ENCODE measurements at places on chromosomes 5 and 9.
A peak's percentile ranks its signal among the peaks of the same experiment; 100 is the strongest.

DNA sequence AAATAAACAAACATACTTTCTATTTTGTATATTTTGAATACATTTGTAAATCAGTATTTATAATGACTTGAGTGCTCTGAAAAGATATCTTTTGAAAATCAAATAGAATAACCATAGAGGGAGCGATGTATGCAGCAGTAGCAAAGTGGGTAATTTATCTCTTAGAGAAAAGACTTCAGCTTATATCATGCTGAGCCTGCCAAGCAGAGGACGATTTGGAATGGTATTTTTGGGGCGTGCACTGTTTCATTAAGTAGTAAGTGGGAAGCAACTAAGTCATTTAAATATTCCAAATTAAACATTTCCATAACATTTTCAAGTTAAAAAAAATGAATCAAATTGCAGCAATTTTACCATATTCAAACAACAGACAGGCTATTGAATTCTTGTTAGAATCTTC lies 147.6 kb downstream of the CDH10 start:
- no peak for DNase-seq

GRCh38 chr5:55820488-55820887 lies 30.7 kb upstream of the IL31RA start:
- no peak for DNase-seq

DNA sequence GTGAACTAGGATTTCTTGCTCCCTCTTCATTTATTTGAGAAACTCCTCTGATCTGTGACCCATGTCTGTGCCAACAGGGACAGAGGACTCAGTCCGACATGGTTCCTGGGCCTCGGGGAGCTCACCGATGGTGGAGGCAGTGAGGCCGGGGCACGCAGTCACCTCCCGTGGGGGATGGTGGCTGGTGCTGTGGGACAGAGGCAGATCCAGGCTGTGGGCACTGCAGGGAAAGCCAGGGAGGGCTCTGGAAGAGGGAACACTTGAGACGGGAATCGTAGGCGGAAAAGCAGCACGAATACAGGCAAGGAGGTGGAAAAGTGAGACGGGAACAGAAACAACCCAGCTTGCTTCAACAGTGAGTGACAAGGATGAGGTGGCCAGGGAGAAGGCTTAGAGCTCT lies 127.8 kb downstream of the GABBR2 start:
- DNase-seq = no peak

GRCh38 chr9:69223605-69224004 lies 49.5 kb downstream of the TJP2 start:
- DNase-seq = peak; percentile 34

- peak; percentile 89 for DNase-seq
Measured at GRCh38 chr9:106878934-106879333, 16.0 kb downstream of the ZNF462 start.

- DNase-seq = peak; percentile 30
Measured at GRCh38 chr5:75461679-75462078, 49.8 kb downstream of the CERT1 start.

DNA sequence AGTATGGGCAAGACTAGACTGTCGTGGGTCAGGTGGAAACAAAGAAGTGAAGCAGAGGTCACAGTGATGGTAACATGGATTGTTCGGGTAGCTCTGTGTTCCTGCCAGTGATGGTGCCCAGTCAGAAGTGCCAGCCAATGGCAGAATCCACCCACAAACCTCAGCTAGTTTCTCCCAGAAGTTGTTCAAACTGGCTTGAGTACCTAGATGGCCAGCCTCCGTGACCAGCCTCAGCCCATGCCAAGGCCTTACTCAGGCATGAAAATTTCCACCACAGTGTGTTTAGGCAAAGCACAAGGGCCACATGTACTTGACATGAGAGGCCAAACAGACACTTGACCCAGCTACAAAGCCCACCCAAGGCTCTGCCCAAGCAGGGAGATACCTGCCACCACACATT lies 19.4 kb upstream of the BTNL9 start:
- DNase-seq = no peak

DNA sequence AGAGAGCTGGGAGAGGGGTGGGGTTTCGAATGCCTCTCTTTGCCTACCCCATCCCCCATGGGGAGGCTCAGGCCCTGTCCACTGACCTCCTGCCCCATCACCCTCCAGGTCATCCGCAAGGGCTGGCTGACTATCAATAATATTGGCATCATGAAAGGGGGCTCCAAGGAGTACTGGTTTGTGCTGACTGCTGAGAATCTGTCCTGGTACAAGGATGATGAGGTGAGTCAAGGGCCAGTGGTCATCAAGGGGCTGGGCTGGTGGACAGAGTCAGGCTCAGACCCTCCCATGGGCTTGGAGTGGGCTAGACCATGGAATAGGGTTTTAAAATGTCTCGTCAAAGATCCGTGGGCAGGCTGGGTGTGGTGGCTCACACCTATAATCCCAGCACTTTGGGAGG lies 33.7 kb downstream of the GOLGA2 start:
- DNase-seq = no peak

DNA sequence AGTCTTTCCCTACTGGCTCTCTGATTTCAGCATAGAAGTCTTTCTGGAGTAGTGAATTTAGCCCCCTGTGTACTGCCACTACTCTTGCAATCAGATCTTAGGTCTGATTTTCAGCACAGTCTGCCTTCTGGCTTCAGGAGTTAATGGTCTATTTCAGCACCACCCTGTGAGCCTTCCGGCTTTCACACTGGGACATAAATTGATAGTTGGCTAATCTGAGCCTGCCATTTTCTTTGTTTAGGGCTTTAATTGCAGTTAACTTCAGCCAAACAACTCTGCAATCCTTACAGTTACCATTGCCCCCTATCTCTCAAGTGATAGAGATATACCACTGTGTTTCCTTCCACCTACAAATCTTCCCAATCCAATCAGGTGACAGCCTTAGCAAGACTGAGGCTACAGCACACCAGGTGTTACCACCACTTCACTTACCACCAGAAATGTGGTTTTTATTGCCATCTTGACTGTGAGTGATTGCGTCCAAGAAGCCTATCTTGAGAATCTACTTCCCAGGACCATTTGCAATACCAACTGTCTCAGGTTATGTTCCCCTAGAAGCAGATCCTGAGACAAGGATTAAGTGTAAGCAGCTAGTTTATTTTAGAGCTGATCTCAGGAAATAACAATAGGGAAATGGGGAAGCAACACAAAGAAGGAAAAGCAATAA lies 51.9 kb upstream of the NEK6 start:
- DNase-seq = no peak

- DNase-seq = peak; percentile 99
Measured at GRCh38 chr9:4832786-4833579, 40.2 kb downstream of the RCL1 start.

GRCh38 chr5:7330256-7330655 lies 65.7 kb upstream of the ADCY2 start:
- DNase-seq = no peak

DNA sequence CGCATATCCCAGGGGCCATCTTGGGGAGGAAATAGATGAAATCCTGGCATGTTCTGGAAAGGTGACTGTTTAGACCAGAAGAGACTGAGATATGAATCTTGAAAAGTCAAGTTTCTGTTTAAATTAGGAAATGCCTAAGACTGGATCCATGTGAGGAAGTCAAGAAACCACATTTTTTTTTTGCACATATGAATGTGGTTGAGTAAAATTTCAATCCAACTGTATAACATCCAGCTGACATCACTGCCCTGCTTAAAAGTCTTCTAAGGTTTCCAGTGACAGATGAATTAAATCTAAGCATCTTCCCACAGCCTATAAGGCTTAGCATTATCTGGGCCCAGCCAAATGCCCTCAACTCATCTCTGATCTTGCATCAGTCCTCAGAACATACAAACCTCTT lies 47.7 kb upstream of the TCERG1 start:
- DNase-seq = no peak

DNA sequence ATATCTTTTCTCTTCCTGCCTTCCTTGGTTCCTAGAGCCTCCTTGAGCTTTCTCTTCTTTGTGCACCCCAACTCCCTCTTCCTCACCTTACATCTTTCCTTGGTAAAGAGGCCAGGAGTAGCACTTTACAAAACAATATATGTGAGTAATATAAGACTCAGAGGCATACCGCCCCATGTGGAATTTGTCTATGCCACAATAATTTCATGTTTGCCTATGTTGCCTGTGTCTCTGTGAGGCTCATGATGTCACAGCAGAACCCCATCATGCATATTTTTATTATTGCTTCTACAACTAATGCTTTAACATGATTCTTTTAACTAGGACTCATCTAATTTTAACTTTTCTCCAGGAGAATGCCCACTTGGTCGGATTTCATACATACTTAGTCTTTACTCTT lies 15.0 kb upstream of the LVRN start:
- no peak for DNase-seq

DNA sequence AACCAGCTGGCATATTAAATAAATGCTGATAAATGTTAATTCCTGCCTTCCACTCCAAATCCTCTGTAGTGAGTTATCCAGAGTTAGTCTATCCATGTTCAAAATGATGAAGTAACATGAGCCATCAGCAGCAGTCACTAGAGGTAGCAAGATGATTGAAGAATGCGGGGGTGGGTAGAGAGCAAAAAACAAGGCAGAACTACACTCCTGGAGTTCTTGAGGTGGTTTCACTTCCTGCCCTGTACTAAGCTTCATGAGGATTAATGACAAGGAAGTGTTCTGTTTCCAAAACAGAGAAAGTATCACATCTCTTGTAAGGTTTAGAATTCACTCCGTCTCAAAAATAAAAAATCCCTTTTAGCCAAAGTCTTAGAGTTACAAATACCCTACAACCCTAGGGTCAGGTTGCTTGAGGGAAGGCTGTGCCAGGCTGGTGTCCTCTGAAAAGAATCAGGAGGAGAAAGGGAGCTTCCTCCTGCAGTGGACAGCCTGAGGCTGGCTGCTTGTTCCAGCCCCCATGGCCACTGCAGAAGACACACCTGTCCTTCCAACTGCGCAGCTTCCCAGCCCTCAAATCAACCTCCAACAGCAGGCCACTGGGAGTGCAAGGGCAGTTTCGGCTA lies 180.2 kb downstream of the DENND1A start:
- DNase-seq = no peak

DNA sequence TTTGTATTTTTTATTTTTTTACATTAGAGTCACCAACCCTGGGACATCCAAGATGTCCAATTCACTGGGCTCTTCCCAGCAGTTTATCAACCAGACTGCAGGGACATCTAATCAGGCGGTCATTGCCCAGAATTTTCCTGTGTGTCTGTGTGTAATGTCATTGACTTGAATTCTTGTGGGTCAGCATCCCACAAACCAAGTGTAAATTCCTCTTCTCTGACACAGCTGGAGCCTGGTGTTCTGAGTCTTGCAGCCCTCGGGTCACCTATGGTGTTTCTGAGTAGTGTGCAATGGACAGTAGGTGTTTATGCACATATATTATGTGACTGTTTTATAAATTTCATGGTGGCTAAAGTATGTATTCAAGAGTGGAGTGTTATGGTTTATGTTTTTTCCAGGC lies 815.7 kb downstream of the SEMA5A start:
- no peak for DNase-seq

DNA sequence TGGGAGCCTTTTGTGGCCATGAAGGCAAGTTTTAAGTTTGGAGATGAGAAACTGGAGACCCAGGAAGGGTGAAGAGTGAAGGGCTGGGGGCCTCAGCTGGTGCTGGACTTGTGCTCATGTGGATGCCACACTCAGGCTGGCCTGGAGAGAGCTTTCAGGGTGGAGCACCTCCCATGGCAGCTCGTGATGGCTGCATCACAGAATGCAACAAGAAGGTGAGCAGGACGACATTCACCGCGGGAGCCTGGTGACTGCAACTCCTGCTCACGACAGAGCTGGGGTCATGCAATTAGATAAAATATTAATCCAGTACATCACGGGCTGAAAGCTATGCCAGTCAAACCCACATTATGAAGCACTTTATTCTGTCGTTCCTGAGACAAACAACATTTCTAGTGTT lies 59.7 kb downstream of the SEMA4D start:
- no peak for DNase-seq

DNA sequence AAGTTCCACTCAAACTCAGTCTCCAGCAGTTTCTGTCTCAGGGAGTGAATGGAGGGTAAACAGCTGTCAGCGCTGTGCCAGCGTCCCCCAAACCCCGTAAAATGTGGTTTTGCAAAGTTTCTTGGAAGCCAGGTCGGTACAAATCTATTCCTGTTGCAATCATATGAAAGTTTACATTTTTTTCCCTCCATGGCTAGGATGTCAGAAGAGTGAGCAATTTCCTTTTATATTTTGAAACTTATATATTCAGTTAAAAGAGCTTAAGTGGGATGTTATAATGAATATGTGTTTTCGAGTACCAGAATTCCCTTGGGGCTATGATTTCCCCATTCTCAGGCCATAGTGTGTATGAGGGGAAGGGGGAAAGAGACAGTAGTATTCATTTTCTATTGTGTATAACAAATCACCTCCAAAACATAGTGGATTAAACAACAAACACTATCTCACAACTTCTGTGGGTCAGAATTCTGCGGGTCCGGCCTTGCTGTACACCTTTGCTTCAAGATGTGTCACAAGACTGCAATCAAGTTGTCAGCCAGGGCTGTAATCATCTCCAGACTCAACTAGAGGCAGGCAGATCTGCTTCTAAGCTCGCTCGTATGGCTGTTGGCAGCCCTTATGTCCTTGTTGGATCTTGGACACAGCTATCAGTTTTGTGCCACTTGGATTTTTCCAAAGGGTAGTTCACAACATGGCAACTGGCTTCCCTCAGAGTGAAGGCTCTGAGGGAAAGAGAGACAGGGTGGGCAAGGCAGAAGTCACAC lies 107.4 kb downstream of the SNX18 start:
- DNase-seq = no peak

GRCh38 chr5:180331647-180331950 lies 21.5 kb downstream of the GFPT2 start:
- no peak for DNase-seq

- DNase-seq = no peak
Measured at GRCh38 chr9:83505282-83505681, 32.9 kb downstream of the FRMD3 start.

- no peak for DNase-seq
Measured at GRCh38 chr5:62886603-62887315, 308.1 kb downstream of the LRRC70 start.

GRCh38 chr9:121455527-121456239 lies 44.0 kb downstream of the GGTA1 start:
- no peak for DNase-seq

GRCh38 chr9:93260263-93261066 lies 76.5 kb downstream of the WNK2 start:
- no peak for DNase-seq

GRCh38 chr5:103218164-103218563 lies 40.4 kb upstream of the MACIR start:
- DNase-seq = peak; percentile 43

GRCh38 chr9:1939926-1940368 lies 75.2 kb upstream of the SMARCA2 start:
- peak; percentile 30 for DNase-seq

DNA sequence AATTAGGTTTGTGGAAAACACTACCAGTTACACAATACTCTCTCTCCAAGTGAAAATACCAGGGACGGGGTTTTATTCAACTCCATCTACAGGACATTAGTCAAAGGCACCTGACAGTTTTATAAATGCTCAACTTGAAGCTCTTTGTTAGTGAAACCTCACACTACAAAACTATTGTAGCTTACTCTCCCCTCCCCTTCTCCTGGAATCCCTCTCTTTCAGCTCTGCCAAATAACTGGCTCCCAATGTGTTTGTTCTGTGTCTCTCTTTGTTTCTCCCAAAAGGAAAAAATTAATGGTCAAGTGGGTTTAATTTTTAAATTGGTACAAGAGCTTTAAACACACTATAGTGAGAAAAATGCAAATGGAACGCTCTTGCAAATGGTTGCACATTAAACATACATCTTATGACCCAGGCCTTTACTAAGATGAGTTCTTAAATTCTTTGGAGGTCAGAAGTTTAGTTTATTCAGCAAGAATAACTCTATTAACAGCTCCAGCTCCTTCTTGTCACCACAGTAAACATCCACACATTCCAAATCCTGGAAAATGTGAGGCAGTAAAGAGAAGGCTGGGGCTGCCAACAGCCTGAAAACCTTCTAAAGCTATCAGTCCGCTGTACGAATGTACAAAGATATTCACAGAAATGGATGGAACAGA lies 48.4 kb downstream of the ZNF608 start:
- DNase-seq = no peak

All from dermis microvascular lymphatic vessel endothelial cell (primary cell).